CD4-positive, alpha-beta T cell treated with Interleukin-4 for 4 hours (primary cell): ENCODE measurements at places on chromosomes 7 and 10.

GRCh38 chr7:8209353-8209752, 52.6 kb downstream of the ICA1 start:
- DNase-seq: no peak

DNA sequence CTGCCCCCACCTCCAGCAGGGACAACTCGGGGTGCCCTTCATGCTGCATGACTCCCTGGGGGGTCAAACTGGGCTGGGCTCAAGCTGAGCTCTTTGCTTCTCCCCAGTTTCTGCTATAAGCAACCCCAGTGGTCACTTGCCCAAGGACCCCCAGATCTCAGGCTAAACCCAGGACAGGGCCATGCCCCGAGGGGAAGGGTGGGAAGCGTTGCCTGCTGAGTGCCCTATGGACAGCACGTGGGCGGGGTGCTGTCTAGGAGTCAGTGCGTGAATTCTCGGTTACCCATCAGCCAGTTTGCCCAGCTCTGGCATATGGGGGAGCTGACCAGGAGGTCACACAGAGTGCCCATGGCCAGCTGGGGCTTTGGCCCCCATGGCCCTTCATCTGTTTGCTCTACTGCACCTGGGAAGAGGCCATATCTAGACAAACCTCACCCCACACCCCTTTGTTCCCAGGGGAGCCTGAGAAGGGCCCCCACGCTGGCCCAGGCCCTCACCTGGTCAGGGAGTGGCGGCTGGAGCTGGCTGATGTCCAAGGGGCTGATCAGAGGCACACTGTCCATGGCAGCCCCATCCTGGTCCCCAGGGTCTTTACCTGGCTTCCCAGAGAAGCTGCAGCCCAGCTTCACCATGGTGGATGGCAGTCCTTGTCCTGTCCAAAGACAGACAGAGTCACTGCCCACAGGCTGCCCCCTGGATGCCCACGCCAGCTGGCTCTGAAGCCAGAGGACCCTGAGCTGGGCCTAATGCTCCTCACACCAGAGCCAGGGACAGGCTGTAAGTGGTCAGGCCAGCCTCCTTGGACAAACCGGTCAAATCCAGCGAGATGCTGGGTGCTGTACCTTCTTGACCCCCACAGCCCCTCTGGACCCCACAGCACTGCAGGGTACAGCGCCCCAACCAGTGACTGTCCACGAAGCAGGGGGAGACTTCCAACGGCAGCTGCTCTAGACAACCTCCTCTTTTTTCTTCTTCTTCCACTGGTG, 8.0 kb downstream of the CALY start:
- DNase-seq: no peak

GRCh38 chr7:64733550-64734240, 60.5 kb upstream of the ZNF138 start:
- no peak for DNase-seq

- no peak for DNase-seq
Measured at GRCh38 chr7:139246905-139247304, 15.9 kb downstream of the UBN2 start.

- no peak for DNase-seq
Measured at GRCh38 chr7:219581-220150, 27.3 kb downstream of the FAM20C start.

- DNase-seq: no peak
Measured at GRCh38 chr10:103124420-103125096, 68.5 kb downstream of the NT5C2 start.

- no peak for DNase-seq
Measured at GRCh38 chr10:125201791-125202622, 41.6 kb upstream of the CTBP2 start.

GRCh38 chr10:34168439-34168838, 646.7 kb downstream of the PARD3 start:
- no peak for DNase-seq

DNA sequence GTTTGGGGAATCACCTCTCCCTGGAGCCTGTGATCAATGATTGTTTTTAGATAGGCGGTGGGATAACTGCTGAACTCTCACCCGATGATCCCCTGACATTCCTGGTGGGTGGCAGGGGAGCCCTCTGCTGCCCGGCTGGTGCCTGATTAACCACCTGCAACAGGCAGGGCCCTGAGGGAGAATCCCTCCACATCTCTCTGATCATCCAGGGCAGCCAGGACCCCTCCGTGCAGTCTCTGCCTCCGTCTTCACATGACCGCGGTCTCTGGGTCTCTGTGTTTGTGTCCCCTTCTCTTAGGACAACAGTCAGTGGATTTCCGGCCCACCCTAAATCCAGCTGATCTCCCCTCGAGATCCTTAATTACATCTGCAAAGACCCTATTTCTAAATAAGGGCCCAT, 17.4 kb downstream of the CALML5 start:
- no peak for DNase-seq

- DNase-seq: no peak
Measured at GRCh38 chr7:16356301-16356958, 64.9 kb downstream of the CRPPA start.

GRCh38 chr10:53162856-53163255, 390.3 kb upstream of the MBL2 start:
- DNase-seq: no peak

- no peak for DNase-seq
Measured at GRCh38 chr7:4268040-4268965, 413.8 kb upstream of the FOXK1 start.

- no peak for DNase-seq
Measured at GRCh38 chr10:4701016-4701415, 125.0 kb upstream of the AKR1E2 start.

GRCh38 chr10:33122014-33122809, 164.2 kb upstream of the ITGB1 start:
- no peak for DNase-seq

- no peak for DNase-seq
Measured at GRCh38 chr7:30430777-30431176, 47.8 kb downstream of the NOD1 start.

- DNase-seq: no peak
Measured at GRCh38 chr10:77555591-77556212, 81.9 kb downstream of the KCNMA1 start.

DNA sequence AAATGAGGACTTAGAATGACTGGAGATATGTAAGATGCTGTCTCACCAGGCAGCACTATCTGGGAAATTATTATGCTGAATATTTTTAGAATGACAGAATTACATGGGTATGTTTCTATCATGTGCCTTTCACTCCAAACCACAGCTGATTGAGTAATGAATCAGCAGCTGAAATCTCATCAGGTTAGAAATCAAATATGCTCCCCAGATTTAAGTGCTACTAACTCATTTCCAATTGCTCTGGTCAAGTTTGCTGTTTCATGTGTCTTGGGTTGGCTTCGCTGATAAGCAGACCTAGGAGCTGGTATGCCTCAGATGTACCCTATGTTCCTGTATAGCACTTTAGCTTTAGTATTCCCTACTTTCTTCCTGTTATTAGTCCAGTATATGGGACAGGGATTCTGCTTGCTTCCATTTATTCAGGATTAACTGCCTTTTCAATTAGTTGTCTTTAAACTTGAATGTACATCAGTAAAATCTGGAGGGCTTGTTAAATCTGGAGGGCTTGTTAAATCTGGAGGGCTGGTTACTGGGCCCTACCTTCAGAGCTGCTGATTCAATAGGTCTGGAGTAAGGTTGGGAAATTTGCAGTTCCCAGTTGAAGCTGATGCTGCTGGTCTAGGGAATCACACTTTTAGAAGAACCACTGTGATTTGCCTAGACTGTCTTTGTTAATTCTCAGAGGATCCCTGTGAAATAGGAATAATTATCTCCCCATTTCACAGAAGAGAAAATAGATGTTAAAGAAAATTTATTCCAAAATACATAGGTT, 172.9 kb downstream of the DKK1 start:
- DNase-seq: no peak

DNA sequence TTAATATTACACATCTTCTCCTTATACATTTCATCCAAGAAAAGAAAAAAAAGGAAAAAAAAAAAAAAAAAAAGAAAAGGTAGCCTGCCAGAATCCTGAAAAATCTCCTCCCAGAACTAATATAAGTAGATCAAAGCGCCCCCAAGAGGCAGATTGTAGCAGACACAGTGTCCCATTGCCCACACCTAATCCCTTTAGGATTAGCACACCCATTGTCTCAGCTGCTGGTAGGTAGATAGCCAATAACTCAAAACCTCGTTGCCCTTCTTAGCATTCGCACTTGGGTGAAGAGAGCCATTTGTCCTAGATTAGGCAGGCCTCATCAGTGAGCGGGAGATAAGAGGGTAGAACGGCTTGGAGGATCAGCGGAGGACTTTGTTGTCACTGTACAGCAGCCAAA, 100.2 kb upstream of the SORCS1 start:
- DNase-seq: no peak

GRCh38 chr7:40793132-40793531, 658.3 kb downstream of the SUGCT start:
- no peak for DNase-seq

GRCh38 chr10:86535132-86535882, 13.7 kb upstream of the WAPL start:
- DNase-seq: peak; percentile 18
